ENCODE measurements at places on chromosomes 3 and 15.

- DNase-seq, result no peak
Measured at GRCh38 chr3:45693941-45694521, 4.8 kb downstream of the SACM1L start.

DNA sequence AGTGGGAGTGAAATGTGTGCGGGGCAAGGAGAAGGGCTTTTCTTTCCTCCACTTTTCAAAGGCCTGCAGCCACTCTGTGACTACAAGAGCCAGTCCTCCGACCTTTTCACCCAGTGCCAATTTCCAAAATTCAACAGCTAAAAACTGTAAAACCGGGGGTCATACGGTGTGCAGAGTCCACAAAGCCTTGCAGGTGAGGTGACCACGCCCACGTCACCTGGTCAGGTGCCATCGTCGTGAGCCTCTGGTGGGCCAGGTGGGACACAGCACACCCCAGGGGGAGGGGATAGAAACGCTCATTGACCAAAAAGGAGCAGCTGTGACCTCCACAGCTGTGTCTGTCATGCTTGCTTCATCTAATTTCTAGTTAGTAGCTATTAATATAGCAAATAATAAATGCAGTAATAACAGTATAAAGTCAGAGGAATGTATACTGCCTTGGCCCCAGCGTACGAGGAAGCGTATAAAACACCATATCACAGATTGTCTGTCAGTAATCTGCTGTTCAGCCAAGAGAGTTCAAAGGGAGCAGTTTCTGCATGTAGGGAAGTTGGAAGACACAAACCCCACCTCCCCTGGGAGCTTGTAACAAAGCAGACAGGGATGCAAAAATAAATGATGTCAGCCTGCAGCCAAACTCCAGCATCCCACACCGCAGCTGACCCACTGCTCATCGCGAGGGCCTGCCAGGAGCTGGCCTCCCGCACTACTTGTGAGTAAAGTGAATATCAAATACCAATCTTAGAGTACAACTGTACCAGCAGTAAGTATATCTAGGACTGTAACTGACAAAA, 86.7 kb downstream of the VGLL4 start:
- no peak for DNase-seq

GRCh38 chr3:99357131-99357530, 281.3 kb upstream of the COL8A1 start:
- no peak for DNase-seq

GRCh38 chr15:49229922-49230321, 59.9 kb downstream of the GALK2 start:
- no peak for DNase-seq

DNA sequence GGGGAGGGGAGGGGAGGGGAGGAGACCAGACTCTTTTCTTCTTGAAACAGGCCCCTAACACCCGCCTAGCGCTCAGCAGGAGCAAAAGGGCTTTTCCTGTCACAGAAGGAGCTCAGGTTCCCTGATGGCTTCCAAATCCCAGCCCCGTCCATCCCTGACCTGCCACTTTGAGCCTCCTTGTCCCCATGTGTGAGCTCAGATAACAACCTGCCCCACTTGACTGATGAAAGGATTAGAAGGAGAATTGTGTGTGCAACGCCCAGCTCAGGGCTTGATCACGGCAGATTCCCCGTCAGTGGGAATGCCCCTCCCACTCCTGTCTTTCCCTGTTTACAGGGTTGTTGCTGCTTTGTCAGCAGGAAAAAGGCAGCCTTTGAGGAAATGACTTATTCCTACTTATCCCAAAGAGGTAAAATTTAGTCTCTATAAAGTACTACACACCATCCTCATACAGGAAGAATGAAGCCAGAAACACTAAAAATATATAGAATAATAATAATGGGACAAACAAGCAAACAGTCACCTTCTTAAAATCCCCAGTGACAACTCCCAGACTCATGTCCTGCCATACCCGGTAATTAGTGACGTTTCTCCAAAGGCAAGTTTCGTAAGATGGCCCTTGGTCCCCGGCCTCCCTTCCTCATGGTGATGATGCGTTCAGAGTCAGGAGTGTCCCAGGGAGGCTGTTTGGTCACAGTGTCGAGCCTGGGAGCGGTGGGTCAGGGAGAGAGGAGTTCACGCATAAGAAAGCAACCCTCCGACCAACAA, 6.1 kb upstream of the LRRC15 start:
- no peak for DNase-seq

All from RCC 7860 (cell line).